ENCODE measurements at places on chromosomes 2 and 18.
A peak's percentile ranks its signal among the peaks of the same experiment; 100 is the strongest.

- DNase-seq = peak; percentile 89
Observed at GRCh38 chr2:74768401-74768914, 65.5 kb upstream of the HK2 start.

GRCh38 chr2:119753041-119753929 lies 6.4 kb upstream of the PTPN4 start:
- DNase-seq = no peak

- DNase-seq = no peak
Observed at GRCh38 chr18:36326771-36327170, 29.3 kb downstream of the FHOD3 start.

GRCh38 chr18:23619388-23619881 lies 33.1 kb upstream of the NPC1 start:
- DNase-seq = peak; percentile 83

- DNase-seq = no peak
Observed at GRCh38 chr2:11537951-11538350, 4.1 kb downstream of the GREB1 start.

GRCh38 chr18:58287353-58288274 lies 243.6 kb downstream of the NEDD4L start:
- peak; percentile 22 for DNase-seq

- no peak for DNase-seq
Observed at GRCh38 chr18:42094875-42095274, 139.8 kb downstream of the PIK3C3 start.

DNA sequence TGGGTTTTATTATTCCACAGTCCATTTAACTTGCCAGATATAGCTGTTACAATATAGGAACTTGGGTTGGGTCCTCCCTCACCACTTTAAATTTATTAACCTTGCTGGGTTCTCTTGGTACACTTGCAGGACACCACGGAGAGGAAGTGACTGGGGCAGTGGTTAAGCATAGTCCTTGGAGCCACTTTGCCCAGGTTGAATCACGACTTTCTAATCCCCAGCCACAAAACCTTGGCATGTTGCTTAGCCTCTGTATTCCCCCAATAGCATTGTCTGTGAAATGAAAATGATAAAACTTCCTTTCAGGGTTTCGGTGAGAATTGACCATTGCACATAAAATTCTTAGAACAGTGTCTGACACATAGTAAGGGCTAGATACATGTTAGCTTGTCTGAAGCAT lies 221.2 kb downstream of the IRS1 start:
- DNase-seq = no peak

- peak; percentile 27 for DNase-seq
Observed at GRCh38 chr2:138209009-138209408, 244.7 kb downstream of the HNMT start.
